NCI-H1092 (cell line): ENCODE measurements at places on chromosomes 12 and 14.

GRCh38 chr12:64120568-64120967 lies 101.5 kb downstream of the KICS2 start:
- no peak for DNase-seq

- no peak for DNase-seq
These were observed 17.1 kb upstream of the STYK1 start for GRCh38 chr12:10690906-10691305.

GRCh38 chr12:131671871-131672270 lies 39.0 kb upstream of the SFSWAP start:
- DNase-seq: no peak

DNA sequence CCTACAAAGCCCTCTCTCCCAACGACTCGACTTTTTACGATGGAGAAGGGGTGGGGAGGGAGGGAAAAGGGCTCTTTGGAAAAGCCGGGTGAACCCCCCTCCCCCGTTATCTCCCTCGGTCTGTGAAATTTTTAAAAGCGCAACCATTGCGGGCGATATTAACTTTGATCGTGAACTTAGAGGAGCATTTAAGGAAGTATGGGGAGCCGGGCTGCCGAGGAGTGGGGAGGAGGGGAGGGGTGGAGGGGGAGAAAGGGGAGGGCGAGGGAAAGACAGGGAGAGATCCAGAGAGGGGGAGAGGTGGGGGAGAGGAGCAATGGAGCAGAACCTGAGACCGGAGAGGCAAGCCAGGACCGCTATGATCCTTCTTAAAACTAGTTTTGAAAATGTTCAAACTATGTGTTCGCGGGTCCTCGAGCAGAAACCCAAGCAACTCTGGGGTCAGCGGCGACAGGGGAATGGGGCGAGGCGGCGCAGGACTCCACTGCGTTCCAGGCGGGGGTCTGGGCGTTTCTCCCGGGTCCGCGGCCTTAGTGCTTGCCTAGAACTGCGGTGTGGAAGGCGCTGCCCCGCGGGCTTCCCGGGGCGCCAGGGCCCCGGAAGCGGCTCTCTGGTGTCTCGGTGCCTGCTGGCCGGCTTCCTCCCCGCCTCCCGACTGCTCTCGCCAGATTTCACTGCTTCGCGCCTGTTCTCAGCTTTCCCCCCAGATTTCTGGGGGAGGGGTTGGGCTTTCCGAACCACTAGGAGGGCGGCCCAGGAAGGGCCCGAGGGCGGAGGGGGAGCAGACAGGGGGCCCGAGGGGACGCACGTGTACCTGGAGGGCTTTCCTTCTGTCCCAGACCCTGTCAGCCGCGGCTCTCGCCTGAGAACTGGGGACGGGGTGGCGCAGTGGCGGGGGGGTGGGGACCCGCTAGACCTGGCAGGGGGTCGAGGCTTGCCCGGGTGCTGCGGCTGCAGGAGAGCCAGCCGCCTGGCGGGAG lies at the start of gene HOTAIR:
Gene HOTAIR (minus strand): TSS at position 871 of the 980 bp plus-strand sequence.
- peak; percentile 44 for DNase-seq

DNA sequence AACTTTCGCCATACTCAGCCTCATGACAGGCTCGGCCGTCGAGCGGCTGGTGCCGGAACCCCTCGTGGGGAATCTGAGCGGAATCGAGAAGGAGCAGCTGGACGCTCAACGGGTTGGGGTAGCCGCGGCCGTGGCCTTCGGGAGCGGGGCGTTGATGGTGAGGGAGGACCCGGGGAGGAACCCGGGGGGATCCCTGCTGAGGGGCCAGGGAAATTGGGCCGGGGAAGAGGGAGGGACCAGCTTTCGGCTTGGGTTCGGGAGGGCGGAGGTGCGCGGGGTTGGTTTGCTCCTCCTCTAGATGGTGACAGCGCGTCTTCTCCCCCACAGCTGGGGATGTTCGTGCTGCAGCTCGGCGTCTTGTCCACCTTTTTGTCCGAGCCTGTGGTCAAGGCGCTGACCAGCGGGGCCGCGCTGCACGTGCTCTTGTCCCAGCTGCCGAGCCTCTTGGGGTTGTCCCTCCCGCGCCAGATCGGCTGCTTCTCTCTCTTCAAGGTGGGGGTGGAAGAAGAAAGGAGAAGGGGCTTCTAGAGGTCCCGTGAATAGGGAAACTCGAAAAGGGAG lies 9.8 kb downstream of the ARHGEF25 start:
- no peak for DNase-seq

DNA sequence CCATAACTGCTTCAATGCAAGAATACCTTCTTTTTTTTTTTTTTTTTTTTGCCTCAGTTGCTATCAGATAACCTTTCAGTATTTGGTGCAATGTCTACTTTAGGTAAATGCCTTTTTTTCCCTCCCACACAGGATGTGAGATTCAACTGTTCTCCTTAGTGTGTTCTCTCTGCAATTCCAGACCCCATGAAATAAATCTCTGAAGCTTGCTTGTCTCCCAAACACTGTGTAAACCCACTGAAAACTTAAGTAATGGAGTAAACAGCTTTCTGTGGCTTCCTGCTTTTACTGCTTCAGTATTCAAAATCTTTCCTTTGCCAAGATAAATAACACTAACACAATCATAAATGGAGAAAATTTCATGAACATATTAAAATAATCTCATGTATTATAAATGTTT lies 55.8 kb upstream of the CLEC14A start:
- DNase-seq: no peak

DNA sequence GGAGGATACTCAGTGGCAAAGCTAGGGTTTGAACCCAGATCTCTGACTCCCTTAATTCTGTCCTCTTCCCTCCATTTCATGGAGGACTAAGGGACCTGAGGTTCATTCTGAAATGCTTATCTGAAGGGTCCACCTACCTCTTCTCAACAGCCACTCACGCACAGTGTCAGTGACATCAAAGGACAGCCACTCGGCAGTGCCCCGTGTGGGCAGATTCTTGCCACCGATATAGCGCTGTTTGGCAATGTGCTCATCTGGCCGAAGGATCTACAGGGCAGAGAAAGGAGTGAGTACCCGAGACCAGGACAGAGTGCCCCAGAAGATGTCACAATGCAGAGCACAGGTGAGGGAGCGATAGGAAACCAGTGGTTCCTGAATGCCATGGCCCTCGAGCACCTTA lies 10.8 kb downstream of the TGFB3 start:
- no peak for DNase-seq

GRCh38 chr14:91315844-91316267 lies 71.4 kb upstream of the GPR68 start:
- no peak for DNase-seq

- DNase-seq: no peak
These were observed 10.1 kb upstream of the SLC11A2 start for GRCh38 chr12:51036279-51036678.

DNA sequence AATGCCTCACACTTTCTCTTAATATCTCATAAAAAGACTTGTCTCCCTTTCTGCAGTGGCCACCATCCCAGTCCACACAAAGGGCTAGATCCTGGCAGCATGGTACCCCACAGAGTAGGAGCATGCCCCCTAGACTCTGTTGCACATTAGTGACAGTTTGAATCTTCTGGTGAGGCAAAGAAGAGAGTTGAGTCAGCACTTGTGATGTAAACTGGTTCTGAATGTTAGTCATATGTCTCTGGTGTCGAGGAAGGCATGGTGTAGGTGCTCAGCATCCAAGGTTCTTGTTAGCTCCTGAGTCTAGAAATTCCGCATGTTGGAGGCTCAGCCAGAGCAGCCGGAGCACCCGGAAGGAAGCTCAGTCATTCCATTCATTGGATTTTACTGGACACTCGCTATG lies 9.8 kb downstream of the TTC9 start:
- no peak for DNase-seq

GRCh38 chr12:12976366-12976765 lies 23.7 kb downstream of the HEBP1 start:
- DNase-seq: no peak

- DNase-seq: no peak
These were observed 218.8 kb downstream of the LRIG3 start for GRCh38 chr12:58701536-58701935.

DNA sequence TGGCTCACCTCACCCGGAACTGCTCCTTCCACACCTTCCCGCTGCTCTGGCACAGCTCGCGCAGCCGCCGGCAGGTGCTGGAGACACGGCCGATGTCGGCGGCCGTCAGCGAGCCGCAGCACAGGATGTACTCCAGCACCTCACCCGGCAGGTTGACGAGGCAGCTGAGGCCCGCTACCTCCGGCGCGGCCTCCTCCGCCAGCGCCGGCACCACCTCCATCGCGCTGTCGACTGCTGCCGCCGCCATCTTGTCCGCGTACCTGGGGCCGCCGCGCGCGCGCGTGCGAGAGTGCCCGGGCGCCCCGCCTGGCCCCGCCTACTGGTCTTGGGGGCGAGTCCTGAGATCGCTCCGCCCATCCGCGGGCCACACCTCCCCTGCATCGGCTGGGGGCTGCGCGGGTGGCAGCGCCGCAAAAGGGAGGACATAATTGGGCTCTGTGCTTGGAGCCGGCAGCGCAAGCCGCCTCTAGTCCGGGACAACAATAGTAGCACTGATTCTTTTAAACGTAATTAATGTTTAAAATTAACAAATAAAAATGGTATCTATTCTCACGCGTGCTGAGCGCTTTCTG lies at the start of gene FBXO21:
Gene FBXO21 (minus strand): TSS at position 261 of the 572 bp plus-strand sequence. CDS start 14 bp downstream, at position 247.
- peak; percentile 79 for DNase-seq

DNA sequence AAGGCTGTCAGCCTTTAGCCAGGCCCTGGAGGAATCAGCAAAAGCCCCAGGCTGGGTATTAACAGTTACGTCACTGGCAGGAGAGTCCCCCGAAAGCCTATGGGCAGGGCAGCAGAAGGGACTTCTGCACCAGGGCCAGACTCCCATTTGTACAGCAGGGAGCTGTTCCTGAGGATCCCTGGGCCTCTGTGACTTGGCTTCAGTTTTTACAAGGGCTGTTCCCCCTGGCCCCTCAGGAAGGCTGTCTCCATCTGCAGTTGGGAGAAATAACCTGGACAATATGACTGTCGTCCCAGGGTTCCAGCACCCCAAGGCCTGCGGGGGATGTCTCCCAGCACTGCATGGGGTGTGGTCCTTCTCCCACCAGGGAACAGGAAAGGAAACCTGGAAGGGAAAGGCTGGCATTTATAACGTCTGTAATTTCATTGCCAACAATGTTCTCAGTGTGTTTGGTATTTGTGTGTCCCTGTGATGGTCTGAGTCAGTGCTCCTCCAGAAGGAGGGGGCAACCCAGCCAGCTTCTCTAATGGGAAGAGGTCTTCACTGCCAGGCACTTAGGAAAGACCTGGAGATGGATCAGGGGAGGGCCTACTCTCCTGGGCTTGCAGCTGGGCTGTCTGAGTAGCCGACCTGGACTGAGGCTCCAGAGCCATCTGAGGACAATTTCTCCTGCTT lies 42.4 kb downstream of the ERH start:
- DNase-seq: no peak

DNA sequence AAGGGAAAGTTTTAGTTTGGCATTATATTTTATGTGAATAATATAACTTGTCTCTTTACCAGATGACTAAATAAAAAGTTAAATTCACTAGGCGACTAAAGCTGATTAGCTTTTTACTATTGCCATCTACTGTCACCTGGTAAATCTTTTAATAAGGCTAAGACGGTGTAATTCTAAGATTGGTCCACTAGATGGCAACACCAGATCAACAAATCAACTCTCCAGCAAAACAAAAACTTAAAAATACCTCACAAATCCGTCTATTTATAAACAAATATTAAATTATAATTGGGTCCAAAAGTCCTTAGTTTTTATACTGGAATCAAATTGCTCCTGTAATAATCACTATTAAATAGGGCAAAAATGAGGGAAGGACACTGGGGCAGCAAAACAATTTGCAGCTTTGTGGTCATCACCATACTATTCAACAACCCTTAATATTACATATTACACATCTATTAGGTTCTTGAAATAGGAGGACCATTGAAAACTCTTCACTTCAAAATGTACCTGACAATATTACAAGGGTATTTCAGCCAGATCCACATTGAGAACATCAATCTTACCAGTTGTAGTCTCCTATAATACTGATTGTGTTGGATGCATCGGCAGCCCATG lies 47.9 kb downstream of the GALC start:
- DNase-seq: no peak

GRCh38 chr12:95259368-95259767 lies 41.8 kb downstream of the VEZT start:
- no peak for DNase-seq
